BE2C (cell line): ENCODE measurements at places on chromosomes 12 and 14.

GRCh38 chr12:103244596-103244995, 251.2 kb downstream of the C12orf42 start:
- DNase-seq = no peak

DNA sequence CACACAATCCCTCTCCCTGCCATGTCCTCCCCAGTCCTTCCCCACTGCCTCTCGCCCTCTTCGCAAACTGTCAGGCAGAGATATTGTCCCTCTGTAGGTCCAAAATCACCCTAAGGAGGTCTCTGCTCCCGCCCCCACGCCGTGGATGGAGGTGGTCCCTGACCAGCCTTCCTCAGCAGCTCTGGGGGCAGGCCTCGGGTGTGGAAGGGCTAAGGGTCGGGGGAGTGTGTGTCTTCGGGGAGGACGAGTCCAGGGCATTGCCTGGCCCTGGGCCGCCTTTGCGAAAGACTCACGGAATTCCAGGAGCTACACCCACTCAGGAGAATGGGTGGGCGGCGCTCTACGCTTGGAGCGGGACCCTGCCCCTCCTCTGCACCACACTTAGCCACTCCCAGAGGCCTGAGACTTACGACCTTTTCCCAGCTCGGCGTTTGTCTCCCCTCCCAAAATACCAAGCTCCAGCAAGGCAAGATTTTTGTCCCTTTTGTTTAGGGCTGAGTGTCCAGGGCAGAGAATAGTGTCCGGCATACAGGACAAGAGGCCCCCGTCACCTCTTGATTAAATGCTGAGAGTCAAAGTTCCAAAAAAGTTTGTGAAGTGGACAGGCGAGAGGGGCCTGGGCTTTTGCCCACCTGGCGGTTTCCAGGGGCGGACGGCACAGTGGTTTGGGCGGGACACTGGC, 881 bp downstream of the PYGL start:
- no peak for DNase-seq

- peak; percentile 59 for DNase-seq
These were observed 152.0 kb downstream of the KTN1 start for GRCh38 chr14:55731881-55732498.

- DNase-seq = no peak
These were observed 20.7 kb downstream of the ATXN2 start for GRCh38 chr12:111578276-111578970.

- DNase-seq = no peak
These were observed 39.4 kb downstream of the DUSP16 start for GRCh38 chr12:12523229-12523628.

GRCh38 chr12:76639646-76640045, 80.1 kb upstream of the OSBPL8 start:
- DNase-seq = no peak

DNA sequence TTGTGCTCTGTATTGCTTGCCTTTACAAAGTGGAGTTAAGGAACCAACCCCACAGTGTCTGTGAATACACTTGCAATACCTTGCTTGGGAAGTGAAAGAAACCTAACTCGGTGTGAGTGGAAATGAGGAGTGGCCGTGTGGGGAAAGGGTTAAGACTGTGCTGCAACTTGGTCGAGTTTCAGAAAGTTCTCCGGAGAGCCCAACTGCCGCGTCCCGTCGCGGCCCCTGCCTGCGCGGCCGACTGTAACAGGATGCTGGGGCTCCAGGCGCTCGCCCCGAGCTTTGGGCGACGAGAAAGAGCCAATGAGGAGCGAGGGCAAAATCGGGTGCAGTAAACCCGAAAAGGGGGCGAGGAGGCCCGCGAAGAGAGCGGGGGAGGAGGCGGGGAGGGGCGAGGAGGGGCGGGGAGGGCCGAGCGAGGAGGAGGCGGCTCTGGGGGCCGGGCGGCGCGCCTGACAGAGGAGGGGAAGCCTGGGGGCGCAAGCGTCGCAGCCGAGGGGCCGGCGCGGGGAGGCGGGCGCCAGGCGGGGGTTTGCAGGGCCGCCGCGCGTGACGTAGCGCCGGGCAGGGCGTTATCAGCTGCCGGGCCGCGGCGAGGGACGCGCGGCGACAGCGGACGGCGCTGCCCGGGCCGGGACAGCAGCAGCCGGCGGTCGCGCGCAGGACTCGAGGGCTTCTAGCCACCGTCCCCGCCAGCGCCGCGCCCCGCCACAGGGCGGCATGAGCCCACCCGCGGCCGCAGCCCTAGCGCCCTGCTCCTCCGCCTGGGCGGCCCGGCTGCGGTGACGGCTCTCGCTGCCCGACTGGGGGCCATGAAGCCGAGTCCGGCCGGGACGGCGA, at the start of gene DACT1:
Gene DACT1 (plus strand): TSS at position 572 of the 840 bp plus-strand sequence. CDS start 241 bp downstream, at position 813.
- peak; percentile 51 for DNase-seq

DNA sequence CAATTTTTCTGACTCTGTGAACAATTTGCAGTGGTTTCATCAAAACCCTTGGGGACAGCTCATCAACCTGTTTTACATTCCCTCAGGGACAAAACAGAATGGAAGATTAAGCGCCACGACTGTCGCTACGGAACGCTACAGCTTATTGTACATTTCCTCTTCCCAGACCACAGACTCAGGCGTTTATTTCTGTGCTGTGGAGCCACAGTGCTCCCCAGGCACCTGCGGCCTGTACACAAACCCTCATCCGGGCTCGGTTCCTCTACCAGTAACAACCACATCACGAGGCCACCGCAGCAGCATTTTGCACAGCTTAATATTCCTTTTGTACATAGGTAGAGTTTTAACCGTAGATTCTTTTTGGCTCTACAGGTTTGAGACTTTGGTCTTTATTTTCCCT, 397.4 kb upstream of the OR4E1 start:
- no peak for DNase-seq

GRCh38 chr12:84572196-84572595, 340.4 kb downstream of the SLC6A15 start:
- DNase-seq = no peak

GRCh38 chr14:81940651-81941050, 407.0 kb upstream of the SEL1L start:
- DNase-seq = no peak

GRCh38 chr12:5430641-5431603, 986 bp upstream of the NTF3 start:
- DNase-seq = no peak

DNA sequence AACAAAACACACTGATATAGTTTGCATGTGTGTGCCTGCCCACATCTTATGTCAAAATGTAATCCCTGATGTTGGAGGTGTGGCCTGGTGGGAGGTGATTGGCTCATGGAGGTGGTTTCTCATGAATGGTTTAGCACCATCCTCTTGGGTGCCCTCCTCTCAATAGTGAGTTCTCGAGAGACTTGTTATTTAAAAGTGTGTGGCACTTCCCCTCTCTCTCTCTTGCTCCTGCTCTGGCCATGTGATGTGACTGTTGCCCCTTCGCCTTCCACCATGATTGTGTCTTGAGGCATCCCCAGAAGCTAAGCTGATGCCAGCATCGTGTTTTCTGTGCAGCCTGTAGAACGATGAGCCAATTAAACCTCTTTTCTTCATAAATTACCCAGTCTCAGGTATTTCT, 454.1 kb upstream of the DCN start:
- DNase-seq = no peak

- DNase-seq = no peak
These were observed 91.2 kb downstream of the SLC25A21 start for GRCh38 chr14:37081218-37081617.

DNA sequence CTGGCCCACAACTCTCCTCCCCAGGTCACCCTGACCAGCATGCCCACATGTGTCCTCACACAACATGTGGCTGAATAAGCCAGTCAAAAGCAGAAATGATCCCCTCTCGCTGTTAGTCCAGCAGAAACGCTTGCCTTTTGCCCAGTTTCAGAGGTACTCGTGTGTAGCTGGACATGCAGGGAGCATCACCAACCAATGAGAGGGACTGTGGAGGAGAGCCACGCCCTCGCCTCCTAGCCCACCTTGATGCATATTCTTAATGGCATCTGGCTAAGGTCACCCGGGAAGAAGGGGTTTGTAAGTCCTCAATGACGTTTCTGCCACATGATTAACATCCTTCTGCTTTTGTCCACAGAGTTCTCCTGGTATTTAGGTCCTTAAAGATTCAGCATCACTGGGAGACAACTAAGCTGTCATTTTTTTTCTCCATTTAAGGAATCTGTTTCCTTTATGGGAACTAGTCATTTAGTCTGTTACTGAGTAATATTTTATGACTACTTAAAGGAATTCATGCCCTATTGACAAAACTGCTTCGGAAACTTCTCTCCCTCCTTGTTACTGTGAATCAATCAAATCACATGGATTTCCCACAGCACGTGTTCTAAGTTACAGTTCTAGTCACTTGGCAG, 134.0 kb downstream of the GCH1 start:
- DNase-seq = no peak

DNA sequence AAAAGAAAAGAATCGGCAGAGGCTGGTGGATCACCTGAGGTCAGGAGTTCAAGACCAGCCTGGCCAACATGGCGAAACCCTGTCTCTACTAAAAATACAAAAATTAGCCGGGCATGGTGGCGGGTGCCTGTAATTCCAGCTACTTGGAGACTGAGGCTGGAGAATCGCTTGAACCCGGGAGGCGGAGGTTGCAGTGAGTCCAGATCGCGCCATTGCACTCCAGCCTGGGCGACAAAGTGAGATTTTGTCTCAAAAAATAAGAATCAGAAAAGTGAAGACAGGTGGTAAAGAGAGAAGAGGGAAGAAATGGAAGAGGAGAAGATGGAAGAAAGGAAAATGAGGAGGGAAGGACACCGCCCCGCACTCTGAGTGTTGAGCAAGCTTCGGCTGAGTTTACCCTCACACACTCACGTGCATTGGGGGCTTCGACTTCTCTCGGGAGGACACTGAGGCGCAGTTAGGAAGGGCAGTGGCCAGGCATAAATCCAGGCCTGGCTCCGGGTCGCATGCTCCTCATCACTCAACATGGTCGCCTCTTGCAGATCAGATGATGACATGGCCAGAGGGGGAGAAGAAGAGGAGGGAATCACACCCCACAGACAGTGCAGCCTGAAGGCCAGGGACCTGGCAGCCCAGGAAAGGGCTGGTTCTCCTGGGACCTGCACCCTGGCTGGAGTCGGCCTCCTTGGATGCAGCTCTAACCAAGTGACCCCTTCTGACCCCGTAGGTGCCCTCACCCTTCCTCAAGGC, 61.1 kb downstream of the PRMT8 start:
- no peak for DNase-seq

DNA sequence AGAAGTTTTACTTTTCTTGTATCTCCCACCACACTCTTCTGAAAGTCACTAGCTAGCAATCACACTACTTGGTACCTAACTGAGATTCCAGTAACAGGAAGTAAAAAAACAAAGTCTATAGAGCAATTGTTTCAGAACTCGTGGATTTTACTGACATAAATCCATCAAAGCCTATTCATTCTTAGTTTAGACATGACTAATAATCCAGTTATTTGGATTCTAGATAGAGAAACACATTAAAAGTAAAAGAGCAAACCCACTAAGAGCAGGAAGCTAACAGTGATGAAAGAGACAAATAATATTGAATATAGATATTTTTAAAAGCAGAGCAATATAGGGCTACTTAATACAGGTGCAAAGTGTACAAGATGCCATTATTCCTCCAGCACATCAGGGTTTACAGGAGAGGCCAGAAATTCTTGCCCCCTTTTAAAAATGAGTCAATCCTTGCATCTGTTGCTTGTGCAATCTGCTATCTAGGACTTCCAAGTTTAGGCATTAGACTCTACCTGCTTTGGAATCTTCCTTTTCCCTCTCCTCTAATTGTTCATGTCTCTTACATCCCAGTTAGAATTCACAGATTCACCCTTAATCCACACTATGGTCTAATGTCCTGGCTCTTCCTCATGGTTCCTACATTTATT, 6.0 kb downstream of the HEATR5A start:
- no peak for DNase-seq

DNA sequence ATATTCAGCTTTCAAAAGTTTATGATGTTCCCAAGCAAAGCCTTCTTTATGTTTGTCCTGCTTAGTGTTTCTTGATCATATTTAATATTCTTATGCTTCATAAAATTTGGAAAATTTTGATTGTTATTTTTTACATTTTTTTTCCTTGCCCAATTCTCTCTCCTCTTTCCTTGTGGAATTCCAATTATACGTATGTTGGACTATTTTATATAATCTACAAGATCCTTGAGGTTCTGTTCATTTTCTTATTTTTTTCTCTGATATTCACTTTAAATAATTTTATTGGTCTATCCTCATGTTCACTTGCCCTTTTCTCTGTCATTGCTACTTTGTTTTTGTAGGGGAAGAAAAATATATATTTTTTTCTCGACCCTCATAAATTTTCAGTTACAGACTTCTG, 167.7 kb downstream of the DYRK2 start:
- no peak for DNase-seq

DNA sequence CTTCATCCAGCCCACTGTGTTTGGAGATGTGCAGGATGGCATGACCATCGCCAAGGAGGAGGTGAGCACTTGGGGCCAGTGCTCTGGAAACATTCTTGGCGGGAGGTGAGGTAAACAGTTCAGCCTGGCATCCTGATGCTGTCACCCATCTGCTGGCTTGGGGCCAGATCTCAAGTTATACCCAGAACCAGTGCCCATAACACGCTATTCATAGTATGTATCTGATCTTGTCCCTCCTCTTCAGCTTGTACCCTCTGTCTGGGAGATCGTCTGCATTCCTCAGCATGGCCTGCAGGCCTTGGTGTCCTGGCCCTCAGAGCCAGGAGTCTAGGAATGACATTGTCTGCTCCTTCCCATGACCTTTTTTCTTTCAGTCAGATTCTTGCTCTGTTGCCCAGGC, 31.4 kb downstream of the ALDH2 start:
- no peak for DNase-seq

GRCh38 chr14:55372423-55372822, 39.2 kb downstream of the ATG14 start:
- DNase-seq = no peak

DNA sequence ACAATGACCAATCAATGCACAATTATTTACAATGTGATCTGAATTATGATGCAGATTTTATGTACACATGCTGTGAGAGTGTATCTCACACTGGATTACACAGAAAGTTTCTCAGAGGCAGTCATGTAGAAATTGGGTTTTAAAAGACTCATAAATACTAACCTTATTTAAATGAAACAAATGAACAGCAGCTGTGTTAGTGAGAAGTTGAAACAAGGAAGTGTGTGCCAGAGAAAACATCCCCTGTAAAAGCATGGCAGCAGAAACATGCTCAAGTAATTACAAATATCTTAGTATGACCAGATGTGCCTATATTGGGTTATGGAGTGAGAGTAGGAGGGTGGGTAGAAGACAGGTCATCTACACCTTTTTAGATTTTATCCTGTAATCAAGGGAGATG, 723.7 kb downstream of the C12orf50 start:
- no peak for DNase-seq

GRCh38 chr14:74956280-74957072, 1.1 kb upstream of the PGF start:
- DNase-seq = no peak
